ENCODE measurements at places on chromosomes 1 and 21. TPM values are rescaled to one million over a fixed set of nuclear protein-coding genes. Genes with fewer than 3 reads are reported as not detected.

The RXFP4 gene
- not detected for total RNA-seq

The AMY1B gene
- not detected for total RNA-seq

The COL24A1 gene
- 1.2 TPM for total RNA-seq

The RAB3B gene
- 9.5 TPM for total RNA-seq

The ZC3H12A gene
- total RNA-seq: 1.2 TPM

The CHIT1 gene
- 0.55 TPM for total RNA-seq

The SIK1 gene
- total RNA-seq: 13.2 TPM

The INSRR gene
- 0.40 TPM for total RNA-seq

DNA sequence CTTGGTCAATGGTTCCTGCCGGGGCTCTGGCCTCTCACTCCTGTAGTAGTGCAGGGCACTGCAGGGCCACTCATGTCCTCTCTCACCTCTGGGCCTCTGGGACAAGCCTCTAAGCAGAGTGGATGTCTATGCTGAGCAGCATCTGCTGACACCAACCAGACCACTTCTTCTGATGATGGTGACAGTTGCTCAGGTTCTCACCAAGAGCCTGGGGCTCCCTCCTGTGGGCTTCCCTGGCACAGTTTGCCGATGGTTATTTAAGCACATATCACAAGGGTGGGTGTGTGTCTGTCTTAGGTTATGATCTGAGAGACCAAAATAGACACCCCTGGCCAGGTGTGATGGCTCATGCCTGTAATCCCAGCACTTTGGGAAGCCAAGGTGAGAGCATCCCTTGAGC is 17.4 kb upstream of the GPR137B start:
- peaks cover 19% of the 10 kb centered on the region for H3K4me1 ChIP-seq
- no peak for DNase-seq
- no peak overlapping the region for H3K4me3 ChIP-seq
- H3K27me3 ChIP-seq: no peaks in the 10 kb centered on the region
- no peaks in the 10 kb centered on the region for H3K36me3 ChIP-seq
- no peak overlapping the region for H3K27ac ChIP-seq

GRCh38 chr1:180927841-180928240 is 15.1 kb downstream of the KIAA1614 start:
- H3K27me3 ChIP-seq: no peaks in the 10 kb centered on the region
- peak overlapping the region; percentile 86 for H3K27ac ChIP-seq
- peaks cover 5% of the 10 kb centered on the region for H3K36me3 ChIP-seq

GRCh38 chr1:156251527-156251926 is 3.7 kb upstream of the PAQR6 start:
- peaks cover 56% of the 10 kb centered on the region for H3K4me1 ChIP-seq
- peak overlapping the region; percentile 54 for H3K27ac ChIP-seq
- H3K4me3 ChIP-seq: no peak overlapping the region
- H3K36me3 ChIP-seq: peaks cover 85% of the 10 kb centered on the region
- DNase-seq: peak; percentile 38

DNA sequence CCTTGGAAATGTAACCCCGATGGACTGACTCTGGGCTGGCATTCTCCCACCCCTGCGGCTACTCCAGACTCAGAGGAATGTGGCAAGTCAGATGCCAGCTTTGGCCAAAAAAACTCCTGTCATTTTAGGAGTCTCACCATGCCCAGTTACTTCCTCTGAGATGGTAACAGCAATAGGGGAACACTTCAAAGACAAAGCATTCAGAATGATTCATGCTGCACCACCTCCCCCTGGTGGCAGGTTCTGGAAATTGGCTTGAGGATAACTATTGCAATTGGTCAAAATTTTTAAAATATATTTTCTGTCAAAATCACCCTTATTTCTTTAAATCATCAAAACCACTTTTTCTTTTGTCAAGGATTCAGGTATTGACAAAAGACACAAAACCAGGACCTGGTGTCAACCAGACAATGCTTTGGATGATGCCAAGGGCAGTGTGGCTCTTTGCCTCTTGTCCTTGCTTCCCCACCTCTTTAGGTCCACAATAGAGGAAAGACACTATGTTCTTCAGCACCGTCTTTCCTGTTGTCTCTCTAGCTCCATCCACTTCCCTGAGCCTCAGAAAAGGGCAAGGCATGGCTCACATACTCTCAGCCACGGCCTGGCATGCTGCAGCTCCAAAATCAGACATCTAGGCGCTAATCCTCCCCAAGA is 9.9 kb upstream of the CDCA8 start:
- peaks cover 40% of the 10 kb centered on the region for H3K36me3 ChIP-seq
- H3K4me3 ChIP-seq: no peak overlapping the region
- no peaks in the 10 kb centered on the region for H3K4me1 ChIP-seq
- H3K27ac ChIP-seq: no peak overlapping the region

DNA sequence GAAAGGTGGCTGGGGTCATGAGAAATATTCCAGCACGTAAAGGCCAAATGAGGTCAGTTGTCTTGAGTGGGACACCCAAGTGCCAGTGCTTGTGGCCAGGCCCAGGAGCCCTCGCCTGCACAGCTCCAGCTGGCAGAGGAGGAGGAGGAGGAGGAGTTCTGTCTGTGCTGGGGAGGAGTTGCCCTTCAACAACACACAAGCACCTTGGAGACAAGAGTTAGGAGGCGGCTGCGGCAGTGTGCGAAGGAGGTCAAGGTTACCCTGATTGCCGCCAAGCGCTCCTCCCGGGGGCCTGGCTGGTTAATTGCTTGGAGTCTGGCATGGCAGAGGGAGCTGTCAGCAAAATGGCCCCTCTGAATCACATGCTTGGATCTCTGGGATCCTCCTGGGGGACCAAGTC is 45.1 kb downstream of the GRIK3 start:
- peak; percentile 49 for DNase-seq
- H3K27me3 ChIP-seq: peaks cover 8% of the 10 kb centered on the region
- peaks cover 82% of the 10 kb centered on the region for H3K4me1 ChIP-seq
- H3K27ac ChIP-seq: peak overlapping the region; percentile 74

- no peaks in the 10 kb centered on the region for H3K36me3 ChIP-seq
- no peak for DNase-seq
- H3K27me3 ChIP-seq: no peaks in the 10 kb centered on the region
- H3K4me1 ChIP-seq: peaks cover 9% of the 10 kb centered on the region
- H3K4me3 ChIP-seq: no peak overlapping the region
These were observed 2.2 kb upstream of the BCL9 start for GRCh38 chr1:147539122-147539575.

DNA sequence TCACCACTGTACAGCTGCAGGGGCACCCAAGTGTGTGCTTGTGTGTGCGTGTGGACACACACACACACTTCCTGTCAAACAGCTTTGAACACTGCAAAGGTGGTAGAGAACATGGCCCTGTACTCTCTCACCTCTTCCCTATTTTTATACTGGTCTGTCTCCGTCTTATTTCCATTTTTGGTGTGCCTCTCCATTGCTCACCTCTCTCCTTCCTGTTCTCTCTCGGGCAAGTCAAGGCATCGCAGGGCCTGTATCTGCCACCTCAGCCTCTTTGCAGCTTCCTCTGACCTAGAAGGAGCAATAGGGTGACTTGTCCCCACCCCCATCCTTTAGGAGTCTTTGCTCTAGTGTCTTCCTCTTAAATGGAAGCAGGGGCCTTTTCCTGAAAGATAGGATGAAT is 2.2 kb downstream of the SMCP start:
- no peaks in the 10 kb centered on the region for H3K27me3 ChIP-seq
- no peak for DNase-seq
- no peak overlapping the region for H3K27ac ChIP-seq
- no peak overlapping the region for H3K4me3 ChIP-seq
